ENCODE measurements at places on chromosomes 3 and 15.

- DNase-seq, result no peak
These were observed 44.2 kb upstream of the PLXNA1 start for GRCh38 chr3:126938520-126939337.

GRCh38 chr3:89067736-89068135, 39.7 kb upstream of the EPHA3 start:
- no peak for DNase-seq

GRCh38 chr15:80906159-80906766, 83.4 kb downstream of the MESD start:
- DNase-seq, result no peak

GRCh38 chr3:32972482-32973146, 21.2 kb downstream of the CCR4 start:
- DNase-seq, result no peak

GRCh38 chr3:39705351-39705900, 104.0 kb upstream of the MYRIP start:
- DNase-seq, result no peak

DNA sequence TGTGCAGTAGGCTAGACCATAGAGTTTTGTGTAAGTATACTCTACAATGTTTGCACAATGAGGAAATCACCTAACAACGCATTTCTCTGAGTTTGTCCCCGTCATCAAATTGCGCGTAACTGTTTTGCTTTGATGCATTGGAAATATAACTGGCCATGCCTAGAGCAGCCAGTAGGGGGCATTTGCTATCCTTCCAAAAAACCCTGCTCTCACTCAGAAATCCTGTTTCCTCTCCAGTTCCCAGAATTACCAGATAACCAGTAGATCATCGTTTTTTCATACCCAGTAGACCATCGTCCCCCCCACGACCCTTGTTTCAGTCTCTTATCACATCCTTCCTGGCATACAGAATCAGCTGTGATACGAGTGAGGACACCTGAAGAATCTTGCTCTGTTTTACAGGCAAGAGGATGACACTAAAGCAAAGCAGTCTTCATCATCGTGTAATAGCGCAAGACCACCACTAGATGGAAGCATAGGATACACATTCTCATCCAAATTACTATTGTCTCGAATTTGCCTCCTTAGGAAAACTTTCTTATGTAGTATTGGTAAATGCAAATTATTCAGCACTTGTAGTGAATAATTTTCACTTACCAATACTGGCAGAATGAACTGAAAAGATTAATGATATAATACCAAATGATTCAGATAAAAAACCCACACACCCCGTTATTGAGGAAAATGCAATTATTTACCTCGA, 4.4 kb upstream of the GABRR3 start:
- peak; percentile 72 for DNase-seq

DNA sequence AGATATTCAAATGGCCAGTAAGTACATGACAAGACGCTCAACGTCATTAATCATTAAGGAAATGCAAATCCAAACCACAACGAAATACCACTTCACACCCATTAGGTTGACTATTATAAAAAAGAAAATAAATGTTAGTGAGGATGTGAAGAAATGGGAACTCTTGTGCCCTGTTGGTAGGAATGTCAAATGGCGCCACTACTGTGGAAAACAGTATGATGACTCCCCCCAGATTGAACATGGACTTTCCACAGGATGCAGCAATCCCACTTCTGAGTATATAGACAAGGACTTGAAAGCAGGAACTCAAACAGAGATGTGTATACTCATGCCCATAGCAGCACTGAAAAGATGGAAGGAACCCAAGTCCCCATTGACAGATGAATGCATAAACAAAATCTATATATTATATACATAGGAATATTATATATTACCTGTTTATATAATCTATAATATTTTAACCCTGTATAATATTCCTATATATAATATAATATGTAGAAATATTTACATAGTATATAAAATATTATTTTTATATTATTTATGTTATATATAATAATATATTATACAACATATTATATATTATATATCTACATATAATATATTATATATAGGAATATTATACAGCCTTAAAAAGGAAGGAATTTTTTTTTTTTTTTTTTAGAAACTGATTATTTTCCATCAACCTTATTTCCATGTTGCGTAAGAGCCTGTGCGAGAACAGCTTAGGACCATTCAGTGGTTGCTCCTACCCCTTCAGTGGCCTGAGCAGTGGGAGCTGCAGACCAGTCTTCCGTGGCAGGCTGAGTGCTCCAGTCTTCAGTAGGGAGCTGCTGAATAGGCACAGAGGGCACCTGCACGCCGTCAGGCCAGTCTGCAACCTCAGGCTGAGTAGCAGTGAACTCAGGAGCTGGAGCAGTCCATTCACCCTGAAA, 17.6 kb upstream of the PIGZ start:
- no peak for DNase-seq

- no peak for DNase-seq
These were observed 21.5 kb upstream of the MORF4L1 start for GRCh38 chr15:78850941-78851755.

DNA sequence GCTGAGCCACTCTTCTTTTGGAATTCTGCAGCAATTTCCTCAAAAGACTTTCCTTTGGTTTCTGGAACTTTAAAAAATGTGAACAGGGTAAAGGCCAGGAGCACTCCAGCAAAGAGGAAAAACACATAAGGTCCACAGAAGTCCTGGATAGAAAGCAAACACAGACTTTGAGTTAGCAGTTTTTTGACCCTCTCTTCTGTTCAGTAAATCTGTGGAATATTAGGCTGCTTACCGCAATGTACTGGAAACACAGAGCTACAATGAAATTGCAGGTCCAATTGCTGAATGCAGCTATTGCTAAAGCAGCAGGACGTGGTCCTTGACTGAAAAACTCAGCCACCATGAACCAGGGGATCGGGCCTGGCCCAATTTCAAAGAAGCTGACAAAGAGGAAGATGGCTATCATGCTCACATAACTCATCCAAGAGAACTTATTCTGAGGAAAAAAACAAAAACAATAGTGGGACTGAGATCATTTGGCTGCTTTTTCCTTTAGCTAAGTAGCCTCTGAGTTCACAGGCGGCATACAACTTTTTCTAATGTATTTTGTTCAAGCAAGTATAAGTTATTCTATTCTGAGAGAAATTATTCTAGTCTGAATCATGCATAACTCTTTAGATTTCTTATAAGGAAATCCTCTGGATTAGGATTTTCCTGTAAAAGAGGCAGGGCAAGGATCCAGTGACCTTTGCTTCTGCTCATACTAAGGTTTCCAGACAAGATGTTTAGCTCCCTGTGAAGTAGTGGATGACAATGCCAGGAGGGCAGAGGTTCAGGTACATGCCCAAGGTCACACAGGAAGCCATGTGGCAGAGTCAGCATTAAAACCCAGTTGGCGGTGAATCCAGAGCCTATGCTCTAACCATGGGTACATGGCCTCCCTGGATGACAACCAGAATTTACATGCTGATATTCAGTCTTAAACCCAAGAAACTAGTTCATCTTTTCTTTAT, 28.3 kb downstream of the SLC2A2 start:
- no peak for DNase-seq

GRCh38 chr3:37519661-37520060, 342.0 kb upstream of the CTDSPL start:
- DNase-seq, result no peak

DNA sequence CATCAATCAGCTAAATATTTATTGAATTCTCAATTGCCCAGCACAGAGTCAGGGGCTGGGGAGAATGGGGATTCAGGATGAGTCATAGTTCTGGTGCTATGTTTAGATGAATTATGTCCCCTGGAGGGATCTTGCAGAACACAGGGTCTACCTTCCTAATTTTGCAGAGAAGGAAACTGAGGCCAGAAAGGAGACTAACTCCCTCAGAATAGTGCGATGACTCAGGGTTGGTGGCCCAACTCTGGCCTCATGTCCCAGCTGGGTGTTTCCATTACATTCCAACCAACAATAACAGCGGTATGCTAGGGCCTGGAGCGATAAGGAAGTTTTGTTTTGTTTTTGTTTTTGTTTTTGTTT, 270.9 kb downstream of the TLE3 start:
- DNase-seq, result no peak

DNA sequence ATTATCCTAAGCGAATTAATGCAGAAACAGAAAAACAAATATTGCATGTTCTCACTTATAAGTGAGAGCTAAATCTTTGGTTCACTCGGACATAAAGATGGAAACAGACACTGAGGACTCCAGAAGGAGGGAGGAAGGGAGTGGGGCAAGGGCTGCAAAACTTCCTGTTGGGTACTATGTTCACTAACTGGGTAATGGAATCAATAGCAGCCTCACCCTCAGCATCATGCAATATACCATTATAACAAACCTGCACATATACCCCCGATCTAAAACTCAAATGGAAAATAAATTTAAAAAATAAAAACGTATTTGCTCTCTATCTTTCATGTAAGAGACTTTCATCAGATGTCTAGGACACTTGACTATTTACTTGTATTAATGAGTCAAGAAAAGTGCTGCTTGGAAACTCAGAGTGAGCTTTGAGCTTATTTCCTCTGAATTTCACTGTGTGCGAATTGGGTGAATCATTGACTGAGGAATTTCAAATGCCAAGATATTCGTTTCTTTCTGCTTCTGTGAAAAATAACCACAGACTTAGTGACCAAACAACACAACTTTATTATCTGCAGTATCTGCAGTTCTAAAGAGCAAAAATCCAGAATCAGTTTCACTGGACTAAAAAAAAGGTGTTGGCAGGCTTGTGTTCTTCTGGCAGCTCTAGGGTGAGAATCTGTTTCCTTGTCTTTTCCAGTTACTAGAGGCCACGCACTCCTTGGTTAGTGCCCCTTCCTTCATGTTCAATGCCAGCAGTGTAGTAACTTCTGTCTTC, 18.4 kb downstream of the TM4SF18 start:
- no peak for DNase-seq

GRCh38 chr3:179229177-179229576, 21.7 kb downstream of the KCNMB3 start:
- no peak for DNase-seq

- no peak for DNase-seq
These were observed 170.9 kb downstream of the AKAP13 start for GRCh38 chr15:85551221-85551832.

GRCh38 chr3:15092686-15093085, 6.3 kb downstream of the RBSN start:
- DNase-seq, result no peak

- DNase-seq, result no peak
These were observed 96.2 kb upstream of the NR2F2 start for GRCh38 chr15:96234109-96234892.

- no peak for DNase-seq
These were observed 362.0 kb upstream of the TMCO5A start for GRCh38 chr15:37572401-37572800.

GRCh38 chr15:41559239-41559782, 299 bp downstream of the TYRO3 start:
- DNase-seq, result no peak

DNA sequence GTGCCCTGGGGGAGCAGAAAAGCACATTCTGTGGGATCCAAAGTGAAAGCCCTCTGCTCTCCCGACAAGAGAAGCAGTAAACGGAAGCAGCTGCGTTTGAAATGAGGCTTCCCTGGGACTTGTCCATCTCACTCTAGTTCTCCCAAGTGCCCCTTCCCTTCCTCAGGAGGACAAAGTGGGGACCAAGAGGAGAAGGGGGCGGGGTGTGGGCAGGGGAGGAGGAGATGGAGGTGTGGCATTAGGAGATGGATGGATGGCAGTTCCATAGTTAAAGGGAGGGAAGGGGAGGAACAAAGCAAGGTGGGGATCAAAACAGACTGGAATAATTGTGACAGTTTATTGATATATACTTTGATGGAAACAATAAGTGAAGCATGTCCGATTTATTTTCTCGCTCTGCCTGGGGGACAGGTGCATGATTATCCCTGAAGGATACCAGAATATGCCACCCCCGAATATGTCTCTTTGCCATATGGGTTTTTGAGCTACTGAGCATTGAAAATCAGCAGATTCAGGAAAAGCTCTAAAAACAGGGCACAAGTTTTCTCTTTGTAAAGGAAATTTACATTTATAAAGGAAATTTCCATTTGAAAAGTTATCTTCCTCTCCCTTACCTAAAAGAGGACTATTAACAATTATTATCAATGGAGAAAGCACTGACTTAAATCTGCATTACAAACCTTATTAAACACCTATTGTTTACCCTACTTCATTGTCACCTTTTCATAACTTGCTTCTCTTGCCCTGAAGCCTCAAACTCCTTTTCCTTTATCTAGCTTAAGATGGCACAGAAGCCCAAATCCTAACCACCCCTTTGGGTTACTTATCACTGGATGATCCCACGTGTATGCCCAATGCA, 58.9 kb upstream of the DAZL start:
- no peak for DNase-seq

DNA sequence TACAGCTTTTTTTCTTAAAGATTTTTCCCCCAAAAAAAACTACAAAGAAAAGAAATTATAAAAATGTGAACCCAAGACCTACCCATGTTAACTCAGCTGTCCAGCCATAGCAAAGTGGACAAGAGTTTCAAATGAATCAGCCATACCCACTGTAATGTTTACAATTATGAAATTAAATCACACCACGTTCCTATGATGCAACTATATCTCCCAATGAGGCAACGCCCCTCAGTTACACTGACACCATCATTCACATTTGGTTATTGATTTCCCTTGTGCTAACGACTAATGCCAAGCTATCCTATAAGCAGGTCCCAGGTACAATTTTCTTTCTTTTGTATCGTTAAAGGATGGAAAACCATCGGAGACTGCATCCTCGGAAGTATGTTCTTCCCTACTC, 115.1 kb upstream of the ICE2 start:
- no peak for DNase-seq

DNA sequence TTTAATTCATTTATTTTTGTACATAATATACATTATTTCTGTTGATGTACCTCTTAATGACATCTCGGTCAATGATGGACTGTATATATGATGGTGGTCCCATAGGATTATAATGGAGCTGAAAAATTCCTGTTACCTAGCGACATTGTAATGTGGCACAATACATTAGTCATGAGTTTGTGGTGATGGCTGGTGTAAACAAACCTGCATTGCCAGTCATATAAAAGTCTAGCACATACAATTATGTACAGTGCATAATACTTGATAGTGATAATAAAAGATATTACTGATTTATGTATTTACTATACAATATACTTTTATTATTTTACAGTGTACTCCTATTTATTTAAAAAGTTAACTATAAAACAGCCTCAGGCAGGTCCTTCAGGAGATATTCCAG, 15.1 kb downstream of the TTC14 start:
- no peak for DNase-seq

- DNase-seq, result no peak
These were observed 32.2 kb upstream of the PTPN23 start for GRCh38 chr3:47348411-47349154.

GRCh38 chr3:47420511-47421484, 40.0 kb downstream of the PTPN23 start:
- DNase-seq, result peak; percentile 90

DNA sequence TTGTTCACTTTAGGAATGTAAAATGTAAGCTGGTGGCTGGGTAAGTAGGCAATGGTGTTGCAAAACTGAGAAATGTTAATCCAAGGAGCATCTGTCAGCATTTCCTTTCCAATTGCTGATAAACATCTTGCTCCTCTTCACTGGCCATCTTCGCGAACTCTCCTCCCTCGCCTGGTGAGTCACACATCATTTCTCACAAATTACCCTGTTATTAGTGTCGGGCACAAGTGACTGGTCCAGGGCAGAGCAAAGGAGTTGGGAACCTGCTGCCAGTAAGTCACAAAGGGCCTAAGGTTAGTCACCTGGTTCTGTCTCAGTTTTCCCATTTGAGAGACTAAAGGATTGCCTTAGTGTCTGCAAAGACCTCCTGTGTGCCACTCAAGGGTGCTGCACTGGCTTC, 13.0 kb downstream of the CERS3 start:
- DNase-seq, result no peak
